ENCODE measurements at places on chromosomes 12 and 14.
A peak's percentile ranks its signal among the peaks of the same experiment; 100 is the strongest.

DNA sequence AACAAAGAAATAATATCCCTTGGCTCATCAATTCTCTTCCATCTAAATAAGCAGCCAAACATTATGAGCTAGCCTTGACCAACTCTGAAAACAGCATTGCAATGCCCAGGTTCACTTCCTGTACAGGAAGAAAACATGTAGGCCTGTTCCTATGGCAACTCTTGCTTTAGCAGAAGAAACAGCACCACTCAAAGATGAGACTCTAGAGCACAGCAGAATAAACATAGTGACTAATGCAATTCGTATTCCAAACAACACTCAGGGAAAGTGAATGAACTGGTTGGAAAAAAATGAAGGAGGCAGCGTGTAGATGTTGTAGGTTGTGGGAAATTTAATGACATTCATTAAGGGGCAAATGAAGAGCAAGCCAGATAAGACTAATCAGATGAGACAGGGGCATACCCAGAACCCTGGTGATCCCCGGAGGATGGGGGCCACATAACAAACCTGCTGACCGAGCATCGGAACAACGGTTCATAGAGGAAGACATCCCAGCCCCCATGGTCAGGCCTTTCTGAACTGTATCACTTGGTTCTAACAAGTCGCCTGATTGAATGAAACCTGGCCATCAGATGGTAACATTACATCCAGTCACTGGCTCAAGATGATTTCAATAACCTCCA lies 9.0 kb downstream of the ARHGDIB start:
- DNase-seq, result peak; percentile 94

DNA sequence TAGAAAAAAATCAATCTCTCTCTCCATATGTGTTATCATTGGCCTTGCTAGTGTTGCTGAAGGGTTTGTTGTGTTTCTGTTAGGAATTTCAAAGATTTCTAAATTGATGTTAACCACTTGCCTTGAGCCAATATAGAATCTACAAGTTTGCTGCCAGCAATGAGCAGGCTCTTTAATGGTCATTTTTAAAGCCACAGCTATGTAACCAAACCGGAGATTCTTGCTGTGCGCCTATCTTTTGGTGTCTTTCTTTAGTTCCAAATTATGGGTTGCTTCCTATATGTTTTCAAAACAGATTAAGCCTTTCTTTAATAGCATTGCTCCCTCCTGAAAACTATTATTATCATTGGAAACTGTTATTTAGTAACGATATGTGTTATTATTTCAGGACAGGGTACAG lies 545.7 kb downstream of the DIO2 start:
- DNase-seq, result no peak

- DNase-seq, result no peak
Observed at GRCh38 chr14:71758229-71758951, 173.8 kb upstream of the RGS6 start.

GRCh38 chr14:99727096-99727870 lies 43.2 kb downstream of the CYP46A1 start:
- no peak for DNase-seq

GRCh38 chr12:110079477-110080400 lies 31.4 kb upstream of the C12orf76 start:
- no peak for DNase-seq

DNA sequence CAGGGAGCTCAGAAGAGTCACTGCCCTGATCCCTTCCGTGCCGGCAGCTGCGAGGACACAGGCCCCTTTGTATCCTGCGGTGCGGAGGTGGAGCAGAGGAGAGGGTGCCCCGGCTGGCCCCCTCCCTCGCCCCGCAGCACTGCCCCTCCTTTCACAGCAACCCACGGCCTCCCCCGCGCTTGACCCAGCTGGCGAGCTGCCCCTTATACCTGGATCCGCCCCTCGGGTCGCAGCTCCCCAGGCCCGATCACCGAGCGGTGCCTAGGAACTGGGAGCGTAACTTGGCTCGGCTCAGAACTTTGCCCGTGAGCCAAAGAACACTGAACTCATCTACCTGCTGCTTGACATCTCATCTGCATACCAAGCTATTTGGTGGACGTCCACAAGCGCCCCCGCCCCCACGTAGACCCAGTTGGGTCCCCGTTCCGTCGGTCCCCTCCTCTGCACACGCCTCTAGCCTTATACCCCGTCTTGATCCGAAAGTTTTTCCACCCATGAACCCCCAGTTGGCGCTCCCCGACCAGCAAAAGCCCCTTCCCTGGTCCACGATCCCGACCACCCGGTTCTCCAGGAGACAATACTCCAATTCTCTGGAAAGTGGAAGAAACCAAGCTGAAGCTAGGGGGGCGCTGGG lies 697 bp upstream of the DNAJC14 start:
- no peak for DNase-seq

GRCh38 chr12:57898308-57898970 lies 42.9 kb upstream of the ATP23 start:
- DNase-seq, result peak; percentile 1

DNA sequence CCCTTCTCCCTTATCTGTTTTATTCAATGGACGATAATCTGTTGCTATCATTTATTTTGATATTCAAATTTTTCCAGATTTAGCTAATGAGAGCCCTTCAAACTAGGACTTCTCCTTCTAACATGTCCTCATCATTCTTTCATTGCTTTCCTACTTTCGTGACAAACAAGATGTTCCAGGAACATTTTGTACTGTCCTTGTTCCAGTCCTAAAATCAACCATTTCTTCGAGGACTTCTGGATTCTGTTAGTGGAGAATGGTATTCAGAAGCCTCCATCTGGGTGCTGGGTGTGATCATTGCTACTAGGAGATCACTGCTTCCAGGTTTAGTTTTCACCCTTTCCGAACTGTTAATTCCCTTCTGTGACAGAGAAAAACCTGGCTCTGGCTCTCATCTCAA lies 29.5 kb upstream of the FBXO34 start:
- DNase-seq, result no peak

DNA sequence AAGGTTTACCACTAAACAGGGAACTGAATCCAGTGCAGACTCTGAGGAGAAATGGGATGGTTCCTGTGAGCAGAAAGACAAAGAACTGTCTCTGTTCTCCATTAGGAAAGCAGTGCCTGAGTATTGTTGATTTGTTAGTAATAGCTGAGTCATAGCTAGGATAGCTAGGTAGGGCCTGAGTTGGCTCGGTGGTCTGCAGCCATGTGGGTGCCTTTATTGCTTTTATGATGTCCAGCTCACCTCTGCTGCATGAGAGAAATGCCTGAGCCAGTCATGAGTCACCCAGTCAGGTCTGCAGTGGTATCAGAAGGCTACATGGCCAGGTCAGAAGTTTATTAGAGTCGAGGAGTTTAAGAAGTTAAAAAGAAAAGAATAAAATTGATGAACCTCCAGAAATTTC lies 24.2 kb downstream of the TRHDE start:
- peak; percentile 89 for DNase-seq

GRCh38 chr12:124326871-124327270 lies 32.0 kb downstream of the RFLNA start:
- no peak for DNase-seq

- DNase-seq, result no peak
Observed at GRCh38 chr14:52071675-52072074, 2.8 kb upstream of the NID2 start.

- DNase-seq, result peak; percentile 96
Observed at GRCh38 chr12:46383654-46384450, 11.3 kb upstream of the SLC38A2 start.

DNA sequence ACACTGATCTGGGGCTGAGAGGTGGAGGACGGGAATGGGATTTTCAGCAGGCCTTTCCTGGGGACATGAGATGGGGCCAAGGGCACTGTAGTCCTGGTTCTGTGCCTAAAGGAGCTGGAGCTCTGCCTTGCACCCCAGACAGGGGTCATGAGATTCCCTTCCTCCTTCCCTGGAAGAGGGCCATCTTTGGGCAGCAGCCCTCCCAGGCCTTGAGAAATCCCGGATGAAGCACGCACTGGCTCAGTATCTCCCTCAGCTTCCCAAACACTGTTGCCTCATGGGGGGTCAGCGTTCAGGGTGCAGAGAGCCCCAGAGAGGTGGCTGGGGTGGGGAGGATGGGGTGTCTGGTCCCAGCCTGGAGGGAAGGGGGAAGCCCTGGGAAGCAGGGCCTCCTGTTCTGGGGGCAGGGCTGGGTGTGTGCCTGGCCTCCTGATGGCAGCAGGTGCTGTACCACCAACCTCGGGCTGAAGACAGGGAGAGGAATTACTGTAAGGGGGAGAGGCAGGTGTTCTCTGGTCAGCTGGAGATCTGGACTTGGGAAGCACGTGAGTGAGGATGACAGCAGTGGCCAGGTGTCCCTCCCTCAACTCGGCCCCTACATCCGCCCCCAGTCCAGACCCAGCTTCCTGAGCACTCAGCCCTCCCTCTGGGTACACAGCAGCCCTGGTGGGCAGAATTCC lies 8.4 kb upstream of the NR4A1 start:
- DNase-seq, result no peak

GRCh38 chr14:97178781-97179180 lies 381.6 kb downstream of the VRK1 start:
- DNase-seq, result no peak

DNA sequence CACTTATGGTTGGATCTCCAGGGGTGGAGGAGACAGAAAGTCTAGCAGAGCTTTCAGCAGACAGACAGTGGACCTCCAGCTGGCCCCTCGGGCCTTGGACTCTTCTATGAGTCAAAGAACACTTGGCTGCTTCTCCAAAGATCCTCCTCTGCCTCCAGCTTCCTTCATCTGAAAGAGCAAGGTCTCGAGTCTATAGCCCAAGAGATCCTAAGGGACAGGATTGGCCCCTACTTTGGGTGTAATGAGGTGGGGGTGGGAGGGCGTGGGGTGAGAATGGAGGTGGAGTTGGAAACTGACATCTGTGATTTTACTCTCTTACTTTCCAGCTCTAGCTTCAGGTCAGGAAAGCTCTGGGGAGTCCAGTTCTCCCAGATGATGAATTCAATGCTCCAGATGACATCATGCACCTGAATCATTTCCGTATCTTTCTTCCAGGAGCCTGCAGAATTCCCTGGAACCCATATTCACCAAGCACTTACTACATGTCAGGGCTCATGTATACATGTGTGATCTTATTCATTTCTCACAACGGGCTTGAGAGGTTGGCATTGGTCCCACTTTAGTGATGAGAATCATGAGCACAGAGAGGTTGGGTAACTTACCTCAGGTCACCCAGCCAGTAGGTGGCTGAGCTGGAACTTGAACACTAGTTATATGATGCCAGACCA lies 10.2 kb upstream of the PGF start:
- DNase-seq, result peak; percentile 45

DNA sequence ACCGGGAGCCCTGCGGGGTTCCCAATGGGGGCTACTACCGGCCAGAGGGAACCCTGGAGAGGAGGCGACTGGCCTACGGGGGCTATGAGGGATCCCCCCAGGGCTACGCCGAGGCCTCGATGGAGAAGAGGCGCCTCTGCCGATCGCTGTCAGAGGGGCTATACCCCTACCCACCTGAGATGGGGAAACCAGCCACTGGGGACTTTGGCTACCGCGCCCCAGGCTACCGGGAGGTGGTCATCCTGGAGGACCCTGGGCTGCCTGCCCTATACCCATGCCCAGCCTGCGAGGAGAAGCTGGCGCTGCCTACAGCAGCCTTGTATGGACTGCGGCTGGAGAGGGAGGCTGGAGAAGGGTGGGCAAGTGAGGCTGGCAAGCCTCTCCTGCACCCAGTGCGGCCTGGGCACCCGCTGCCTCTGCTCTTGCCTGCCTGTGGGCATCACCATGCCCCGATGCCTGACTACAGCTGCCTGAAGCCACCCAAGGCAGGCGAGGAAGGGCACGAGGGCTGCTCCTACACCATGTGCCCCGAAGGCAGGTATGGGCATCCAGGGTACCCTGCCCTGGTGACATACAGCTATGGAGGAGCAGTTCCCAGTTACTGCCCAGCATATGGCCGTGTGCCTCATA lies 9.7 kb downstream of the TNS2 start:
- DNase-seq, result no peak

DNA sequence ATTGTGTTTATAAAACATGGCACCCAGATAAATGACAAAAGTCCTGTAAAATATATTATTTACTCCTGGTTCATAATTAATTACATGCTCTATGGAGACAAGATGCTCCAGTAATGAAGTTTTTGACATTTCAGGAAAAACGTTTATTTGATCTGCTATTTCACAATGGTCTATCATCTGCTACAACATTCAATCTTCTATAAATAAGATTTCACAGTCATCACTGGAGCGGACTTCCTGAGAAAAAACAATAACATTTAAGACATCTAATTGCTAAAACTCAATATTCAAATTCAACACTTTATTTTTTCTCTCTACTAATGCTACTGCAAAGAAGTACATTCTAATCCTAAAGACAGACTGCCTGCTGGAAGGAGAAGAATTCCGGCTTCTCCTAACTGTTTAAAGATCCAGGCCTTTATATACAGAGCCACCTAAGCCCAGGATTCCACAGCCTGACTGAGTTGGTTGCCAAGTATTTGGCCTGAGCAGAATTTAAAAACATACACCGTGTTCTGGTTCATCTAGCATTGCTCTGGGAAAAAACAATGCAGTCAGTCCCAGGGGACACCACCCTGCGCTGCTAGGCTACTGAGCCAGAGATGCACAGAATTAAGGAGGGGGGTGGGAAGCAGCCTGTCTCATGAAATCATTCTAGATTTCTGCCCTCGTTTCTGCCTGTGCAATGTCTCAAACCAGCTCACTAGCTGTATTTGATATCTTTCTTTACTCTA lies 58.0 kb downstream of the TMTC1 start:
- peak; percentile 89 for DNase-seq

GRCh38 chr12:92921877-92922276 lies 7.2 kb downstream of the EEA1 start:
- DNase-seq, result no peak

DNA sequence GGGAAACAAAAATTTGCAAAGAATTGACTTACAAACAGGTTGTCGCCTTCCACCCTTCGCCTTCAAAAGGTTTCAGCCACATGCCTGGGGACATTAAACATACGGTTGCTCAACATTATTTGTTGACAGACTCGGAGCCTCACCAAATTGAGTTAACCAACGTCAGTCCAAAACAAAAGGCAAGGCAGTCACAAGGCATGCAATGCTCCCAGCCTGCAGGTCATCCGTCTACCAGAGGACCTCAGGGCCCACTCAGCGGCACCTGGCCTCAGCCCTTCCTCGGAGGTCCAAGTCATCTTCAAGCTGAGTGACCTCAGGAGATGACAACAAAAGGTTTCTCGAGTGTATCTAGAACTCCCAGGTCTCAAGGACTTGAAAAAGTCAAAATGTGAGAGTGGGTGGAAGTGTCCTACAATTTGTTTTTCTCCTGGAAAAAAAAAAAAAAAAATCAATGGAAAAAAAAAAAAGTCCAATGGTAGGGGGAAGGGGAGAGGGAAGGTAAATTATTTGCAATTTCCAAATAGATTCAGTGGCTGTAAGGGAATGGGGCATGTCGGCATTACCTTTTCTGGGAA lies 64.3 kb downstream of the KDM2B start:
- DNase-seq, result no peak

DNA sequence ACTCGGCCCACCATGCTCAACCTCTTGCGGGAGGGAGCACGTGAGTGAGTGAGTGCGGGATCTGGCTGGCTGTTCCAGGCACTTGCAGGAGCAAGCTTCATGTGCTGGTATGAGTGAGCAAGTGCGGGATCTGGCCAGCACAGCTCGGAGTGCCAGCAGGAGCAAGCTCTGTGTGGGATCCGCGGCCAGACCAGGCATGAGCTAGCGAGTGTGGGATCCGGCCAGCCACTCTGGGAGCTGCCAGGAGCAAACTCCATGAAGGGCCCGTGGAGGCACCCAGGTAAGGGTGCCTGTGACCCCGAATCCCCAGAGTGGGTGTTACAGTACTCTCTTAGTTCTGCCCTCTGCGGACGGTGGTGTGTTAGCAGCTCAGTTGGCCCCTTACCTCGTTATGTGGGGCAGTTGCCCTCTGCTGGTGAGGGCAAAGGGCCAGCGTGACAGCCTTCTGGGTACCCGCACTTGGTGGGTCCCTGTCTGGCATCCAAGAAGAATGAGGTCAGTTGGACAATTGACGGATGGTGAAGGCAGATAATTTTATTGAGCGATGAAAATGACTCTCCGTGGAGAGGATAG lies 38.3 kb downstream of the RAD51B start:
- no peak for DNase-seq
